MG63 (cell line): ENCODE measurements at places on chromosomes 2 and 18. TPM values are rescaled to one million over a fixed set of nuclear protein-coding genes. Genes with fewer than 3 reads are reported as not detected.

Gene EVX2
- total RNA-seq = not detected in 2 replicates

Gene TDRD15
- total RNA-seq = not detected in 2 replicates

Gene TBC1D8
- total RNA-seq = 9.5 and 15.5 TPM in 2 replicates

Gene TCF23
- not detected in 2 replicates for total RNA-seq

Gene MAB21L4
- total RNA-seq = not detected in 2 replicates
